Activated gamma-delta T cell (primary cell): ENCODE measurements at places on chromosomes 2 and 18.

- DNase-seq, result no peak
Measured at GRCh38 chr18:65269375-65269774, 481.4 kb upstream of the CDH7 start.

DNA sequence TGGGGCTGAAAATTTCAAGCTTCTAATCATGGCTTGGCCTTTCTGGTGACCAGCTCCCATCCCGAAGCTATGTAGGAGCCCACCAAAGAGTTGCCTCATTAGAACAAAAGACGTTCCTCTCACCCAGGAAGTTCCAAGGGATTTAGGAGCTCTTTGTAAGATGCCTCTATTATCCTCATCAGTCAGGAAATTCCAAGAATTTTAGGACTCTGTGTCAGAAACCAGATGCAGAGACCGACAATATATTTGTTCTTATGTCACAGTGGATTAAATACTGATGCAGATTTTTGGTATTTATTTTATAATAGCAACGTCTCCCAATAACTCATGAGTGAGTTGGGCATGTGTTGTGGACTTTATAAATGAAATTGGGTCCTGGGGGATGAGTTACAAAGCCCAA, 91.8 kb upstream of the SKOR2 start:
- no peak for DNase-seq

DNA sequence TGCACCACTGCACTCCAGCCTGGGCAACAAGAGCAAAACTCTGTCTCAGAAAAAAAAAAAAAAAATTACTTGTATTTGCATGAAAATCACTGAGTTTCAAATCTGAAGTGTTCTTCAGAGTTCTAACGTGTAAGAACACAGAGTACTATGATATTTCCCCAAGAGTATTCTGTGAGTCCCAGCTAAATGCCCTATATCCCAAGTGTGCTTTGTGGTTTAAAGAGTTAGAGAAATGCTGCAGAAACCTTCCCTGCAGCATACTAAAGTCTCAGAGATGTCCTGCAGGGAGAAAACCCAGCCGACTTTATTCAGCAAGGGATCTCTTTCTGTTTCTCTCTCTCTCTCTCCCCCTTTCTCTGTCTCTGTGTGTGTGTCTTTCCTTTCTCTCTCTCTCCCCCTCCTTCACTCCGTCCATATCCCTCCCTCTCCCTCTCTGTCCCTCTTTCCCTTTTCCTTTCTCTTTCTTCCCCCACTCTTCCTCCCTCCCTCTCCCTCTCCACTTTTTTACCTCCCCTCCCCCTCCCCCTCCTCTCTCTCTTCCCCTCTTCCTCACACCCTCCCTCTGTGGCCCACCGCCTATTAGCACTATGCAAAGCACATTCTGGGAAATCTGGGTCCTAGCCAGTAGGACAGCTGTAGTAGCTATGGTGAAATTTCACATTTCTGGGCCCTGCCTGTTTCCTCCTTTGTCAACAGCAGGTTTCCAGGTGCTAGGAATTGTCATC, 54.2 kb downstream of the ACTR2 start:
- DNase-seq, result no peak

DNA sequence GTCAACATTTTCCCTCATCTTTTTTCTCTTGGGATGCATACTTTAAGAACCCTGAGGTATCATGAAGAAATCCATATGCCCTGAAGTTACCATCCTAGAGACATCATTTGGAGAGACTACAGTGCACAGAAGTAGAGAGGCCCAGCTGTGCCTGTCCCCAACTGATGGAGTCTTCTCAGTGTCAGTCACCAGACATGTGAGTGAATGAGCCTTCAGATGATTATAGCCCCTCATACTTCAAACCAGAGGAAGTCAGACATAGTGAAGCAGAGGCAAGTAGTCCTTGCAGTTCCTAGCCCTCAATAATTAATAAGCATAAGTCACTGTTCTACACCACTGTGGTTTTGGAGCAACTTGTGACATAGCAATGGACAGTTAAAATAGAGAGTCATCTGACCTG, 194.4 kb upstream of the ITGA4 start:
- no peak for DNase-seq

- no peak for DNase-seq
Measured at GRCh38 chr18:51195451-51196117, 1.9 kb downstream of the MEX3C start.

GRCh38 chr2:189157456-189157855, 22.1 kb downstream of the COL5A2 start:
- no peak for DNase-seq

- DNase-seq, result no peak
Measured at GRCh38 chr2:169716938-169717690, 16.5 kb upstream of the KLHL23 start.

- no peak for DNase-seq
Measured at GRCh38 chr2:235939471-235939870, 228.7 kb downstream of the GBX2 start.

- no peak for DNase-seq
Measured at GRCh38 chr18:56907771-56908170, 239.1 kb upstream of the BOD1L2 start.

- DNase-seq, result no peak
Measured at GRCh38 chr2:230444832-230445231, 28.8 kb downstream of the SP100 start.

DNA sequence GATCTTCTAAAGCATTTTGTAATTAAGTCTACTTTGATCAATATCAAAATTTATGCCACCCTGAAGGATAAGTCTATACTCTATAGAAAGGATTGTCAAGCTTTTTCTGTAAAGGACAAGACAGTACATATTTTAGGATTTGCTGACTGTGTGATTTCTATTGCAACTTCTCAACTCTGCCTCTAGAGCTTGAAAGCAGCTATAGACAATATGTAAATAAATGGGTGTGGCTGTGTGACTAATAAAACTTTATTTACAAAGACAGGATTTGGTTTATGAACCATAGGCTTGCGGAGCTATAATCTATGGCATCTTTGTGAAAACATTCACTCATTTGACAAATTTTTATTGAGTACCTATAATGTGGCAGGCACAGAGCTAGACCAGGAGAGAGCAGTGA, 18.4 kb downstream of the UPP2 start:
- no peak for DNase-seq

DNA sequence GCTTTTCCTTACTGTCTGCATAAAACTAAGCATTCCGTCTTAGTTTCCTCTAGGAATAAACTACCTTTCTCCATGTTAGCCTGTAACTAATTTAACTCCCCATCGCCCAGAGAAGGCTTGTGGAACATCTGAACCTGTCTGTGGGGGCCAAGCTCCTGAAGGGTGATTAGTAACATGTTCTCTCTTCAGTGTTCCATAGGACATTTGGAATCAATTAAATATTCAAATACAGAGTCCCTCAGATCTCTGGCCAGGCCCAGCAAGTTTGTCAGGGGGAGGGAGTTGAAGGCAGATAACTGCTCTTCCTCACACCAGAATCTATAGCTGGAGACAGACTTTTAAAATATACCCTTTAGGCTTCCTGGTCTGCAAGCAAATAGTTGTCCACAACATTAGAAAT, 8.8 kb downstream of the RDH14 start:
- no peak for DNase-seq

GRCh38 chr18:79738581-79739439, 58.9 kb upstream of the KCNG2 start:
- DNase-seq, result no peak

DNA sequence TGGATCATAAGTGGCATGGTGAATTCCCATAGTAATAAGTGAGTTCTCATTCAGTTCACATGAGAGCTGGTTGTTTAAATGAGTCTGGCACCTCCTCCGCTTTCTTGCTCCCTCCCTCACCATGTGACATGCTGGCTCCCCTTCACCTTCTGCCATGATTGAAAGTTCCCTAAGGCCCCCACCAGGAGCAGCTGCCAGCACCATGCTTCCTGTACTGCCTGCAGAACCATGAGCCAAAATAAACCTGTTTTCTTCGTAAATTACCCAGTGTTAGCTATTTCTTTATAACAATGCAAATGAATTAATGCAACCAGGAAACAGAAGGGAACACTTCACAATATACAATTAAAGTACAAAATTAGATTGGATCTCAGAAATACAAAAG, 257.0 kb downstream of the MREG start:
- DNase-seq, result no peak

DNA sequence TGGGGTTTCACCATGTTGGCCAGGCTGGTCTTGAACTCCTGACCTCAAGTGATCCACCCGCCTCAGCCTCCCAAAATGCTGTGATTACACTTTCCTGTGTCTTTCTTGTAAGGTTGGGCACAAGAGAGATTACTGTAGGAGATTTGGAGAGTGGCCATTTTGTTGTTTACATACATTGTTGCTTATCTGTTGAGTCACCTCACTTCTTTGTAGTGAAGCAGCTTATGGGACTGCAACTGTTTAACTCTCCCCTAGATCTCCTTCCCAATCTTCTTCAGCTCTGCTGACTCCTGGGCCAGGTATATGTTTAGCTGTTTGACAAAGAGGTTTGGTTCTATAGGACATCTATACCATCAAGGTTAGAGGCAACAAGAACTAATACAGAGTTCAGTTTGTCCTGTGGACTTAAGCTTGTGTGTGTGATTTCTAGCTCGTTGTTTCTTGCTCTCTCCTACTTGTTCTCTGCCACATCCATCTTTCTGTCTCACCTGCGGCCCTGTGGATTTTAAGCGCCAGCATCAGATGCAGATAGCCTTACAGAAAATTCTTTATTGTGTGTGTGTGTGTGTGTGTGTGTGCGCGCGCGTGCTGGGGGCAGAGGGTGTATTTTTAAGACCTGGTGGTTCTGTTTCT, 95.4 kb downstream of the HAUS1 start:
- no peak for DNase-seq

DNA sequence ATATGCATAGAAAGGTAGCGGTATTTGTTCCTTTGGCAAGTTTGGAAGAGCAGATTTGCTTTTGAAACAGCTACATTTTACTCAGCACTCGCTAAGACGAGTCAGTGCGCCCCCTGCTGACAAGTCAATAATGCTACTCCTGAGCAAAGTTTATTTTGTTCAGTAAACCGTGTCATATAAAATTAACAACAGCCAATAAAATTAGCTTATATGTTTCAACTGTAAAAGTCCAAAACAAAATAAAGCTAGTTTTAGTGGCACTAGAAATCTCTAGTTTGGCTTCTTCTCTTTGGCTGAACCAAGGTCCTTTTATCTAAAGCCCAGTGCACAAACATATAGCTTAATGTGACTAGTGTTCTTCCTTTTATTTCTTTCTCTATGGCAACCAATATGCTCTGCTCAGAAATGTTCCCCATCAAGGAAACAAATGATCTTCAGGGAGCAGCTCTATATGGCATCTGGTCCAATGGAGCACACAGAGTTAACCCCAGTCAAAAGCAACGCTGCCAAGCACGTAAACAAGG, 4.2 kb upstream of the POU3F3 start:
- no peak for DNase-seq

GRCh38 chr18:51491678-51492372, 294.3 kb upstream of the MEX3C start:
- DNase-seq, result no peak

GRCh38 chr2:81206216-81206615, 901.7 kb upstream of the LRRTM1 start:
- no peak for DNase-seq

GRCh38 chr18:70044632-70045031, 97.0 kb upstream of the CD226 start:
- DNase-seq, result no peak

DNA sequence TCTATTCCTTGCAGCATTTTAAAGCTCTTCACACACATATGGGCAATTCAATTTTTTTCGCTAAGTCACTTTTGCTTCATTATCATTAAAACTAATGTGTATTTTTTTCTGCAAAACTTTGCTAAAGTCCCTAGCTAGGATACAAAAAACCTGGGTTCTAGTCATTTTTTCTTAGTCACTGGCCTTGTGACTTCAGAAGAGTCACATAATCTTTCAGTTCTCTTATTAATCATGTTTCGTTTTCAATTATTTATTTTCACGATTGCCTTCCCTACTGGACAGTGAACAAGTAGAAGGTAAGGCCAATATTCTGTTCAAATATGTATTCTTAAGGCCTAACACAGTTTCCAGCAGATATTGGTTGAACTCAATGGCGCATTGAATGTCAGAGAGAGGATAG, 60.9 kb upstream of the CYRIA start:
- DNase-seq, result no peak

DNA sequence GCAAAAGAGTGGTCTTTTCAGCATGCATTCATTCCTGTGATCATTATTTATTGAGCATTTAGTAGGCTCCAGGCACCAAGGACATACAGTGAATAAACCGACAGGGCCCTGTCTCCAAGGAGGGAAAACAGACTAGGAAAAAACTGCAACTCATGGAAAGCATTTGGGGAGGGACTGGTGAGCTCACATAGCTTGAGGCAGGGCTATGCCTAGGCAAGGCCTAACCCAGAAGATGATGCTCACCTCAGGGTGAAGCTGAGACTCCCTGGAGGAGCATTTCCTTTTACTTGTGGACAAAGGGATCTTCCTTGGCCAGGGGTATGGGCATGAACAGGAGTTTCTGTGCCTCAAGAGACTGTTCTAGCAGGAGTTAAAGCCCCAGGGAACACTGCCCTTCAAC, 3.9 kb downstream of the CXCR1 start:
- DNase-seq, result no peak

DNA sequence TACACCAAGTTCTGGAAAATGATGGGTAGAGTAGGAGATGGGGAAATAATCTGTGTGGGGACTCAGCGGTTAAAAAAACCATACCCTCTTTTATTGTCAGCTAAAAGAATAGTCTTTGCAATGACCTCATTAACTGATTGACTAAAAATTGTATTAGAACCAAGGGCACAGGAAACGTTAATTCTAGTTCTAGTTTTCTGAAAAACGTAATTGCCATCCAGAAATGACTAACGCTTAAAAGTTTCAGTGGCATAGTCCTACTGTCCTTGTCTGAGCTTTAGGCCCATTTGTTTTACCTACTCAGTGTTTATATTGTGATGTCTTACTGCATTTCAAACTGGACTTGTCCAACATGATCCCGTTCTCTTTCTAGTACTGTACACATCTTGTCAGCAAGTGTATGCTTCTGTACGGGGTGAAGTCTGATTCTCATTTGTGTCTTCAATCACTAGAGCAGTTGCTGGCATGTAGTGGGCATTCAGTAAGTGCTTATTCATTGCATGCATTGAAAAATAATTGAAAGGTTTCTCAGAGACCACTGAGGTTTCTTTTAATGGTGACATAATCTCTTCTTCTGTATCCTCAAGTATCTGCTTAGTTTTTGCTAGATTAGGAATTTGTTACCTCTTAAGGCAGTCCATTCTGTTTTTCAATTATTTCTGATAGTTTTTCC, 81.5 kb downstream of the ZNF407 start:
- no peak for DNase-seq

GRCh38 chr18:56298935-56299334, 339.5 kb downstream of the TXNL1 start:
- no peak for DNase-seq

- no peak for DNase-seq
Measured at GRCh38 chr18:3652380-3653262, 202.6 kb downstream of the TGIF1 start.

GRCh38 chr2:241896746-241897201, 27.2 kb downstream of the RTP5 start:
- no peak for DNase-seq

DNA sequence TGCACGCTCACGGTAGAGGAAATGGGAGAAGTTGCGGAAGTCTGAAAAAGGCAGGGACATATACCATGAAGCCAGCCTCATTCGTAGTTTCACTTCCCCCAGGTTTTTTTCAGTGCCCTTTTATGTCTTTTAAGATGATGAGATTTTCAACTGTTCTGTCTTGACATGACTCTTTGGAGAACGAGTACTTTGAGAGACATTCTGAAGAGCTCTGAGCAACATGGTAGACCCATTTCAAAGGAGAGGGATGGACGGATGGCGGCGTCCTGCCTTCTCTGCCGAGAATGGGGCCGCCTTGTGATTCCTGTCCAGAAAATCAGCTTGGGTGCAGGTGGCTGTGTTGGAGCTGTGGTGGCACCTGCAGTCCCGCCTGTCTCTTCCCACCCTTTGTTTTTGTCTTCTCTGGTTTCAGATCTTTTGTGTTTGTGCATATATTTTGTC, 41.7 kb downstream of the SH3BP4 start:
- DNase-seq, result no peak
